ENCODE measurements at places on chromosomes 3 and 15. TPM values are rescaled to one million over a fixed set of nuclear protein-coding genes. Genes with fewer than 3 reads are reported as not detected.

ZNF80 gene
- total RNA-seq, result not detected

ETV5 gene
- 40.9 TPM for total RNA-seq

KIAA1143 gene
- 28.1 TPM for total RNA-seq

ARPP19 gene
- total RNA-seq, result 176 TPM

PRR20G gene
- total RNA-seq, result not detected

ZNF662 gene
- 0.83 TPM for total RNA-seq

NAALADL2 gene
- total RNA-seq, result 4.0 TPM

RNF123 gene
- 51.0 TPM for total RNA-seq

GXYLT2 gene
- total RNA-seq, result 0.24 TPM

All from endothelial cell of umbilical vein (primary cell).